Left ventricle myocardium inferior (tissue), 1 donor: ENCODE measurements at places on chromosomes 11 and 22.
A peak's percentile ranks its signal among the peaks of the same experiment; 100 is the strongest.

DNA sequence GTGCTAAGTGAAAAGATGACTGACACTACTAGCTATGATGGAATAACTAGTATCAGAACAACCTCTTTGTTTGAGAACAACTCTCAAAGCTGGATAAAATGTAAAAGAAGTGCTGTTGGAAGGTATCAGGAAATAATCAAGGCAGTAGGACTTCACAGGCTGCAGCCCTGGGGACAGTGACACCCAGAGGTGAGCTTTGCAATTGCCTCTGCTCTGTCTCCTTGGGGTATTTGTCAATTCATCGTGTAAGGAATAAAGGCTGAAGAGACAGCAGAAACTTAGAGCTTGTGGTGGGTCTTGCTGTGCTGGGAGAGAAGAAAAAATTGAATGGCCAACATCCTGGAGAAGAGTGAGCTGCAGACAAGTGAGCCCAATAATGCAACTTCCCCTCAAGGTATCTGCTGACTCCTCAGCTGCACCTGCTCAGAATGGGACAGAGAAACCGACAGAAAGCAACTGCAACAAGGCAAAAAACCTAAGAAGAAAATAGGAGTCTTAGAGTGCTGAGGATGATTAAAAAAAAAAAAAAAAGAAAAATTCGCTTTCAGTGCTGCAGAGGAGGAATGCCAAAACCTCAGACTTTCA is 141.1 kb downstream of the RCN1 start:
- no peak for DNase-seq

GRCh38 chr11:76574406-76574805 is 96.1 kb downstream of the LRRC32 start:
- DNase-seq, result no peak

DNA sequence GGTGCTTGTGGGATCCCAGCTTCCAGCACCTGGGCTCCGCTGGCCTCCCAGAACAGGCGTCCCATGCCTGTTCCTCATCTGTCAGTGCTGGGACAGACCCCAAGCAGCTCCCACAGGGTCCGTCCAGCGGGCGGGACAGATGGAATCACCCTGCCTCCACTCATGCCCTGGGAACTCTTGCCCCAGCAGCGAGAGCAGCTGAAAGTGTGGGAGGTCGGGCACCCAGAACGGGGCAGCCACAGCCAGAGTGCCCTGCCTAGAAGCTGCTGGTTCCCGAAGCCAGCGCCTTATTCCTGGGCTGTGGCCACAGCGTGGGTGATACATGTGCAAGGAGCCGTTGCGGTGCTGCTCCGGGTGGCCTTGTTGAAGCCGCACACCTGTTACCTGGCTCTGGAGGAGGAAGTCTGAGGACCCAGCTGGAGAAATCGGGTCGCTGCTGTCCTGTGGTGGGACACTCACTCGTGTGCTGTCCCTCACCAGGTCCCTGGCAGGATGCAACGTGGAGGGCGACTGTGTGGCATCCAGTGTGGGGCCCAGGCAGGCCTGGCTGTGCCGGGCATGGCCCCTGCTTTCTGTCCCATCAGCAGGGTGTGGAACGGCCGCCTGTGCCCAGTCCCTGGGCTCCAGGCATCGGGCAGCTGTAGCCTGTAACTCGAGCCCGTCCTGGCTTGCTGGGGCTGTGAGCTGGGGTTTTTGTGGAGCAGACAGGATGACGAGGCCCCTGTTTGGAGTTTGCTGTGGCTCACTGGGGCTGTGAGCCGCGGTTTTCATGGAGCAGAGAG is 16.2 kb downstream of the GRAMD4 start:
- DNase-seq, result no peak

DNA sequence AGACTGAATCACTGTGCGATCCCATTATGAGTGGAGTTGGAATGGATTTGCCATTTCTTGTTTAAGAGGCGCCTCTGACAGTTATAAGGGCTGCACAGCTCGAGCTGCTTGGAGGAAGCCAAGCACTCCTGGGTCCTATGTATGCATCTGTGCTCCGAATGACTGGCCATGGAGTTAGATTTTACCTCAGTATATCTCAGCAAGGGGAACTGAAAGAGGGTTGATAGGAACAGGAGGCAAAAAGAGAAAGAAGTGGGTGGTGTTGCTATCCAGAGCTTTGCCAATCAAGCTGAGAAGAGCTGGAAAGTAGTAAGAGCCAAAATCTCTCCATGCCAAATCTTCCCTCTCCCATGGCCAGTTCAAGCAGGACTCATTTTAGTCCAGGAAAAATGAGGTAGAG is 632.0 kb upstream of the KIRREL3 start:
- no peak for DNase-seq

GRCh38 chr11:70067591-70068341 is 10.4 kb upstream of the ANO1 start:
- no peak for DNase-seq

DNA sequence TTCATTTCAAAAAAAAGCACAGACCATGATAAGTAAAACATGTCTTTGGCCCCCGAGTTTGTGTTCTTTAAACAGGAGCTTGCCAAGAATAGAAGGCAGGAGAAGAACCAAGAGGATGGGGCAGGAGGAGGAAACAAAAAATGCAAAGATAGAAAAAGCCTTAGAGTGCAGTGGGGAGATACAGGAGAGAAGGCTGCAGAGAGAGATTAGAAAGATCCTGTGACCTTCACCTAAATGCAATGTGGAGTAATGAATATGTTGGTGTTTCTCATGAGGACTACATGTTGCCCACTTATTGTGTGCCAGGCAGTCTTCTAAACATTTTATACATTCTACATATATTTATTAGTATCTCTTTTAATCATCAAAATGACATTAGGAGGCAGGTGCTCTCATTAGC is 2.3 kb upstream of the APLNR start:
- no peak for DNase-seq

GRCh38 chr22:29062286-29062821 is 723 bp upstream of the C22orf31 start:
- DNase-seq, result no peak

DNA sequence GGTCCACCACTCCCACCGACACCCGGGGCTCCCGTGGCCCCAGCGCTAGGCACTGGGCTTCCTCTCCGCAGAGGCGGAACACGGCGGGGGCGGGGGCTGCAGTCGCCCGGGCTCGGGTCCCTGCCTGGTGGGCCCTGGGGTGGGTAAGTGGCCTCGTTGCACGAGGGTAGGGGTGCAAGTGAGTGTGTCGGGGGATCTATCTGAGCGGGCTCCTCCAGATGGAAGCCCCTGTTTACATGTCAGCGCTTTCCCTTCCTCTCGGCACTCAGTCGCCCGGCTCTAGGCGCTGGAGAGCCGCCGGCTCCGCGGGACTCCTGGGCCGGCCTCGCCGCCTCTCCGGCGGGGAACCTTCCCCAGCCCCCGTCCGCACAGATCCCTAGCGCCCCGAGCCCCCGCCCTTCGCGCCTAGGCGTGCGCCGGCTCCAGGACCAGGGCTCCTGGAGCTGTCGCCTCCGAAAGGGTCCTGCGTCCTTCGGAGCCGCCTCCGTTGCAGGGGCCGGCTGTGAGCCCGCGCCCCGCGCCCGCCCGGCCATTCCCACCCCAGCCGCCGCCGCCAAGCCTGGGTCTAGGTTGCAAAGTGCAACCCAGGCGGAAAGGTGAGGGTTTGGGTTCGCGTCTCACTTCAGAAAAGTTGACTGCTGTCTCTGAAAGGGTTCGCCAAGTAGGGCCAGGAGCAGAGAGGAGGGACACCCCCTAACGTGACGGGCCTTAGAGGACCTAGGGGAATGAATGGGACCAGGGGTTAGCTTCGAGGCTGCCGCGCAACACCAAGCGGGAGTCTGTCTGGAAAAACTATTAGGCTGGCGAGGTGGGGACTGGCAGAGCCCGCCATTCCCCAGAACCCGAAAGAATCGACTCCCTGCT is 978 bp downstream of the FLI1 start:
- no peak for DNase-seq

DNA sequence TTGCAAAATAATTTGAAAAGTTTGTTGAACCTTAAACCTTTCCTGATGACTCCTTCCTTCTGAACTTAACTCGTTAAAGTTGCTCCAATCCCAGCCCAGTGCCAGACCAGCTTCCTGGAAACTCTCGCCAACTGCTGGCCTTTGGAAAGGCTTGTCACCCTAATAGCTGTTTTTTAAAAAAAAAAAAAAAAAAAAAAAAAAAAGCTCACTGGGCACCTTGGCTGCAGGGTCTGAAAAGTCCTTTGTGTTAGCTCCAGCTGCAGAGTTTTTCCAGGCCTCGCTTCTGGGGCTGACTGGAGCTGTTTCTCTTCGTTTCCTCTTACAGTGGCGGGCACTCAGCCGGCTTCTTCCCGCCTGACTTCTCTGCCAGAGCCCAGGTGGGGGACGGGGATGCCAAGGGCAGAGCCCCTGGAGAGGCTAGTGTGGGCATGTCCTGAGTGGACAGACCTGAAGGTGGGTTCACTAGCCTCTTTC is 25.1 kb downstream of the KCNQ1OT1 start:
- DNase-seq, result no peak

- DNase-seq, result no peak
Observed at GRCh38 chr11:106456647-106457046, 379.2 kb downstream of the AASDHPPT start.

DNA sequence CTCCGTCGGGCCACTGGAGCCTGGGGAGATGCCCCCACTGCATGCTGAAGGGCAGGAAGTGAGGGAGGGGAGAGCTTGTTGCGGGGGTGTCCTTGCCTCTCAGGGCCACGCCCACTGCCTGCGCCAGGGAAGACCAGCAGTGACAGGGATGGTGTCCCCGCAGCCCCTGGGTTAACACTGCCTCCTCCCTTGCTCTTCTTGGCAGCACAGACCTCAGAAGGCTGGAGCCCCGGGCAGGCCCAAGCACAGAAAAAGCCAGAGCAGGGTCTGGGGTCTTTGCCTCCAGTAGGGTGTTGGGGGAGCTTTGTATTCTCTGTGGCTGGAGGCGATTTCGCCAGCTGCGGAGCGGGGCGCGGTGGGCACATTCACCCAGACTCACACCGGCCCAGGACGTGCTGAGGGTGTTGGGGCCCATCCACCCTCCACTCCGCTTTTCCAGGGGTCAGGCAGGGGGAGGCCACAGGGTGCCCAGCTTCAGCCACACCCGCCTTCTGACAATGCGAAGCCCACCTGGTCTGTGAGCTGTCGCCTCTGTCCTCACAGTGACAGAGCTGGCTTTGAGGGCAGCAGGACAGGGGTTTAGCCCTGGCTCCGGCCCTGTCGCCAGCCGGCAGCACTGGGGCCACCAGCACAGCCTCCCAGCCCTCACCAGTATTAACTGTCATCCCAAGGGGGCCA is 83.7 kb downstream of the CDKN1C start:
- DNase-seq, result peak; percentile 10

DNA sequence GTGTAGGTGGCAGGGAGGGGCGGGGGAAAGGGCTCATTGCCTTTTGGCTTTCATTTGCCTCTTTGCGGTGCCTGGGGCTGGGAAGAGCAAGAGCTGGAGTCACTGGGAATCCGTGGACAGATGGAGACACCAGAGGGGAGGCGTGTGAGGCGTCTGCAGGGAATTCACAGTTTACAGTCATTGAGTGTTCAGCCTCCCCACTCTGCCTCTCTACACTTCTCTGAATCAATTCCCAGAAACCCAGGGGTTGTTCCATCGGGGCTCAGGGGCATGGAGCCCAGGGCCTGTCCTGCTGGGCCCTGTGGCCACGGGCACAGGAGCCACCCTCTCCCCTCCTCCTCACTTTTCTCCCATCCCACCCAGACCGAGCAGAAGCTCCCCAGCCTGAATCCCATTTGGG is 160.5 kb upstream of the NAV2 start:
- DNase-seq, result no peak

DNA sequence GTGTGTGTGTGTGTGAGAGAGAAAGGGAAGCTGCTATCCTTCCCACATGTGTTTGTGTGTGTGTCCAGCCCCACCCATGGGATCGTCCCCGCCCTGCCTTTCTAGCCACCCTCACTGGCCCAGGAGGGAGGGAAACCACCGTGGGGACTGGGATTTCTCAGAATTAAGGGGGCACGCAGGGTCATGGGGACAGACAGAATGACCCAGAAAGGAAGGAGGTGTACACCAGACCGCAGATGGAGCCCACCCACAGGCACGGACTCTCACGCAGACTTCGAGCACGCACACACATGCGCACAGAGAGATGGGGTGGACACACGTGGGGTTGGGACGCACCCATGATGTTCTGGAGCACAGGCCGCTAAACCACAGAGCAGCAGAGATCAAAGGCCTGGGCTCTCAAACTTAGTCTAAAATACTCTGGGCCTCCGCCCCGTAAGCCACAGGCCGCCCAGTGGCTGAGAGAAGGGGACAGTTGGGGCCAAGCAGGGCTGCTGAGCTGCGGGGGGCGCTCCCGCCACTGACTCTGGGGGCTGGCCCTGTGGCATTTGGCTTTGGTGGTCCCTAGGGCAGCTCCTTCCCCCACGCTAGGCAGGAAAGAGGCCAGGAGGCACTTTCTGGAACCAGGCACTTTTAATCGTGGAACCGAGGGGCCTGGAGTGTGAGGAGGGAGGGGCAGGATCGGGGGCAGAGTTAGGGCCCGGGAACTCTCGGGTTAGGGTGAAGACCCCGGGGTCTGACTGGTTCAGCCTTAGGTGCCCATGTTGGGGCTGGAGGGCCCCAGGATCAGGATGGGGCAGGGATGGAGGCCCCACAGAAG is 1.5 kb downstream of the IFITM5 start:
- DNase-seq, result peak; percentile 46

DNA sequence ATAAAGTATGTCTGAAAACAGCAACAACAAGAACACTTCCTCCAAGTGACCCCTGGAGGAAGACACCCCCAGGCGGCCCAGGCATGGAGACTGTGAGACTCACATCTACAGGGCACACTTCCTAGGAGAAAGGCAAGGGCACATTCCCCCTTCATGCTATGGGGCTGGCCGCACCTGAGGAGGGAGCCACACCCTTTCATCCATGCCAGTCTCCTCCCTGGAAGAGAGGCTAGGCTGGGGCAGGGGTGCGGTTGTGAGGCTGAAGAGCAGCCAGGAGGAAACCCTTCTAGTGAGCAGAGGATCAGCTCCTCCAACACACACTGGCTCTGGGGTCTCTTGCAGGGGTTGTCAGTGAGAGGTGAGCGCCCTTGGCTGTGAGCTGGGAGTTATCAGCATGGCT is 678.8 kb downstream of the NTM start:
- no peak for DNase-seq

DNA sequence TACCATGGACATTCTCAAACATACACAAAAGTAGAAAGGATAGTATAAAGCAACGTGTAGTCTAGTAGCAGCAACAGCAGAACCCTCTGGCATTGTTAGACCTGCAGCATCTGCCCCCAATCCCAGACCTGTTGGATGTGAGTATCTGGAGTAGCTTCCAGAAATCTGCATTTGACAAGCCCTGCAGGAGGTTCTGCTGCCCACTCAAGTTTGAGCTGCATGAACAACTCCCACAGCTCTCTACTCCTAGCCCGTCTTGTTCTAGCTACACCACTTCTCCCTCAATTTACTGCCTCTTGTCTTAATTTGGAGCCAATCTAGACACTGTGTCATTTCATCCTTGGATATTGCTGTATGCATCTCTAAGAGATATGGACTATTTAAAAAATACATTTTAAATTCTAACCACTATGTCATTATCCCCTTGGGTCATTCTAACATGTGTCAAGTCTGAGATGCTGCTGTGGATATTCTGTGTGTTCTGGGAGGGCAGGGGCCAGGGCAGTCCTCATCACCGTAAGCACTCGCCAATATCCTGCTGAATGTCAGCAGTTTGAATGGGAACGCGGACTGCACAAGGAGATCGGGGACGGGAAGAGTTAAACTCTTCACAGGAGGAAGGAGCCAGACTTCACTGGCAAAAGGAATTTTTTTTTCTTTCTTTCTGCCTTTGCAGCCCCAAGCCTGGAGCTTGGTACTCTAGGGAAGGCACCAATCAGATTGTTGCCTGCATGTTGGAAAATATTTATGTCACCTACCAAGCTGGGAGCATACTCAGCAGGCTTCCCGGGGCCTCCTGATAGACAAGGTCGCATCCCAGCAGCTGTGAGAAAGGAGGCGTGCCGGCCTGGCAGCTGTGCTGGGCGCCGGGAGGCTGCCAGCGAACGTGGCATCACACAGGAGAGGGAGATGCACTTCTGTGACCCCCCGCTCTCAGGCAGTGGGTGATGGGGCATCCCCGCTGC is 429.0 kb downstream of the MIAT start:
- DNase-seq, result no peak
